ENCODE measurements at places on chromosomes 11 and 22.

DNA sequence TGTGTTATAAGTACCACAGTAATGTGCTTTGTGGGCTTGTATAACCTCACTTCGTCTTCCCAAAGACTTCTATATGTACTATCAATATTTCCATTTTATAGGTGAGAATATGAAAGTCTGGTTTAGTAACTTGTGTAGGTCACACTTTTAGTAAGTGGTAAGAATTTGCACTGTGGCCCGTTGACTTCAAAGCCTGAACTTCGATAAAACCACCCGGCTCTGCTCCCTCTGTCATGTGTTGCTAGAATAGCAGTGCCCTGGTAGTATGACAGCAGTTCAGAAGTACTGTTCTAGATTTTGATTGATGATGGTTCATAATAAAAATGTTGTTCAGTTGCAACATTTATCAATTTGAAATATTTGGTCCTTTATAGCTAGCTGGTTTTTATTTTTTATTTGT lies 110.2 kb upstream of the SORL1-AS1 start:
- DNase-seq: no peak

DNA sequence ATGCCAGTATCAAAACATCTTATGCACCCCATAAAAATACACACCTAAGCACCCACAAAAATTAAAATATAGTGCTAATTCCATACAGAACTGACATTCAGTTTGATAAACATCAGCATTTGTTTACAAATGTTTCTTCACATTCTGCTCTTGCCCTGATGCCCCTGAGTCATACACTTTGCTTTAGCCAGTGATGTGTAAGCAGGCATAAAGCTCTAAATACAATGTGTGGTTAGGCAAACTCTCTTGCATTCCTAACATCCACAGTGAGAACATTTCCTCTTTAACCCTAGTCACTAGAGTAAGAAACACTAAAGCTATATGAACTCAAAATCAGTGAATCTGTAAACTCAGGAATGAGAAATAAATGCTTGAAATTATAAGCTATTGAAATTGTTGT lies 1060.7 kb downstream of the FAM181B start:
- DNase-seq: no peak

- no peak for DNase-seq
Observed at GRCh38 chr11:64078284-64078683, 42.6 kb downstream of the FLRT1 start.

- DNase-seq: no peak
Observed at GRCh38 chr11:126060757-126061171, 1.9 kb downstream of the CDON start.

Measured in Karpas-422 (cell line).